ENCODE measurements at places on chromosomes 4 and X.

DNA sequence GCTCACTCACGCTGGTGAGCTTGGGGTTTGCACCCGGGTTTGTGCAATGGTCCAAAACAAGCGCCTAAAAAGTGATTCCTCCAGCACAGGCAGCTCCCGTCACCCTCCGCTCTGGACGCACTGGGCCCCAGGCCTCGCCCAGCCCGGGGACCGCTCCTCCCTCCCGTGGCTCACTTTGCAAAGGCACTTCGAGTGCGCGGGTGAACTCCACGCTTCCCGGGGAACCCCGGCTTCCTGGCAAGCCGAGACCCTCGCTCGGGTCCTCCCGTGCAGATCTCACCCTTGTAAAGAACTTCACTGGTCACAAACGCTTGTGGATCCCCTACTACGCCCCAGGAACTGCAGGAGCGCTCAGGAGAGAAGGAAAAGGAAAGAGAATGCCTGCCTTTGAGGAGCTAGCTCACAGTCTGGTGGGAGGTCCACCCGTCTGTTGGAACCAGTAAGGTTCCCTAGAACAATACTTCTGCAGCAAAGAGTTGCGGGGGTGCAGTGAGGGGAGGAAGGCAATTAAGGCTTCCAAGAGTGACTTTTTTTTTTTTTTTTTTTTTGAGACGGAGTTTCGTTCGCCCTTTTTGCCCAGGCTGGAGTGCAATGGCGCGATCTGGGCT lies at the start of gene CTPS2:
Gene CTPS2, minus strand, starts transcription at position 122 of the 608 bp plus-strand sequence. CDS start 9,767 bp downstream, outside the sequence.
- DNase-seq: peak; percentile 23

- DNase-seq: no peak
Observed at GRCh38 chr4:5724377-5724776, 13.4 kb downstream of the EVC start.

GRCh38 chr4:183154701-183155391 lies 55.8 kb downstream of the WWC2 start:
- DNase-seq: no peak

DNA sequence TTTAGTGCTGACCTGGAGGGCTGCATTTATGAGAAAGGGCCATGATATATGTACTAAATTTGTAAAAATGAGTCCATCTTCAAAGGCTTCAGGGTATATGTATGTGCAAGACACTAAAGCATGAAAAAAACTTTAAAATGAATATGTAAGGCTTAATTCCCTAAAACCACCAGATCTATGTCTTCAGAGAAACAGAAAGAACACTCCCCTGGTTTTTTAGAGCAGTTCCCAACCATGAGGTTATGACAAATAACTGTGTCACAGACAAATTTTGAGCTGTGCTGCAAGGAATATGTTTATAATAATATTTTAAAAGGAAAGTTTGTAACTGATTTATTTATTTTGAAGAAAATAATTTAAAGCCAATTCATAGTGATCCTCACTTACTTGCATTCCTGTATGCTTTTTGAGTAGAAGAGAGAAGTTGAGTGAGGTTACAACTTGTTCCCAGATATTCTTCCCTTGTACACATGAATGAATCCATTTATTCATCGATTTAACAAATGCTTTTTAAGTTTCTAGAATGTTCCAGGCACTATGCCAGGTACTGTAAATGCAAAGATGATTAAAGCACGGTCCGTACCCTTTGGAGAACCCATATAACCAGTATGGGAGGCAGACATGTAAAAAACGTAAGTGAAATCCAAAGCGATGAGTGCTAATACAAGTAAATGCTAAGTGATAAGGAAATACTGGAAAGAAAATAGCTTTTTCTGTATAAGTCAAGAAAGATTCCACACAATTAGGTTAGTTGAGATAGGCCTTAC lies 295.2 kb upstream of the DIAPH2 start:
- DNase-seq: no peak

DNA sequence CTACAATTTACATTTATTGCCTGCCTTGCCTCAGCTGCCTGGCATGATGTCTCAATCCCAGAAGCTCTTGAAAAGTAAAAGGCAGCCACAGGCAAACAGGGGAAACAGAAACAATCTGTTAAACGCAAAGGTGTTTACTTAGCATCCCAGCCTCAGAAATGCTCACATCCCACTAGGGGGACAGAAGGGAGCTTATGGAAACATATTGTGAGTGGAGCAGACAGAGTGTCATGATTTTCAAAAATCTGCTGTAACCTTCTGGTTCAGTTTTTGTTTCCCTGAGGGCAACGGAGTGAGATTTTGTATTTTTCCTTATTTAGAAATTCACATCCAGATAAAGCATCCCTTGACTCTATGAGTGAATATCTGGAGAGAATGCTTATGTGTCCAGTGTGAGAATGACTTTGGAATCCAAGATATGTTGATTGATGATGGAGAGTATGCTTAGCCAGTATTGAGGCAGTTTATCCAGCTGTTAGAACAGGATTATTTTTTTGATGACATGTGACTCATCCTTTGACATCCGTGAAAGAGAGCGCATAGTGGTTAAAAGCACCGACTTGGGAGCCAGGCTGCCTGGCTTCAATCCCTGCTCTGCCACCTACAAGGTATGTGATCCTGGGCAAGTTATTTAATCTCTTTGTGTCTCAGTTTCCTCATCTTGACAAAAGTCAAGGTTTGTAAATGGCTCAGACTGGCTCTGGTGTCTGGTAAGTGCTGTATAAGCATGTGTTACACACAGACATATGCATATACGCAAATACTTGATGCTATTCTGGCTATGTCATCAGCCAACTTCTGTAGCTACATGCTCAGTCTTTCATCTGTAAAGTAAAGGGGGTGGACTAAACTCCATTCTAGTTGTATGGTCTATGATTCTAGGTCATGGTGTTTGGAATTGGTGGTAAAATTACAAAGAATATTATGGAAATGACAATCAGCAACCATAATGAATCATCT lies 381.2 kb downstream of the RAPGEF2 start:
- no peak for DNase-seq

DNA sequence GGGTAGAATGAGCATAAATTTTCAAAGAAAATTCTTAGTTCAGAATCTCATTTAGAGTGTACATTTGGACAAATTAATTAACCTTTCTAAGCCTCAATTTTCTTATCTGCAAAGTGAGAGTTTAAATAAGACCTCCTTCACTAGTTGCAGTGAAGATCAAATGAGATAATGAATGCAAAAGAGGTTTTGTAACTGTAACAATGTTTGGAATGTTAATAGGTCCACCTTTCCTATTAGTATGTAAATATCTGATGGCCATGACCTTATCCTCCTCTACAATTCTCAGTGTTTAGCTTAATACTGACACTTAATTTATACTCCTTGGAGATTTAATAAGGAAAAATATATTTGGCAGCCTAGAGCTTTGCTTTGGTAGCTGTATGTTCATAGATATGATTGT lies 138.8 kb downstream of the GABRG1 start:
- DNase-seq: no peak

GRCh38 chr4:128191115-128191781 lies 96.4 kb downstream of the PGRMC2 start:
- peak; percentile 70 for DNase-seq

DNA sequence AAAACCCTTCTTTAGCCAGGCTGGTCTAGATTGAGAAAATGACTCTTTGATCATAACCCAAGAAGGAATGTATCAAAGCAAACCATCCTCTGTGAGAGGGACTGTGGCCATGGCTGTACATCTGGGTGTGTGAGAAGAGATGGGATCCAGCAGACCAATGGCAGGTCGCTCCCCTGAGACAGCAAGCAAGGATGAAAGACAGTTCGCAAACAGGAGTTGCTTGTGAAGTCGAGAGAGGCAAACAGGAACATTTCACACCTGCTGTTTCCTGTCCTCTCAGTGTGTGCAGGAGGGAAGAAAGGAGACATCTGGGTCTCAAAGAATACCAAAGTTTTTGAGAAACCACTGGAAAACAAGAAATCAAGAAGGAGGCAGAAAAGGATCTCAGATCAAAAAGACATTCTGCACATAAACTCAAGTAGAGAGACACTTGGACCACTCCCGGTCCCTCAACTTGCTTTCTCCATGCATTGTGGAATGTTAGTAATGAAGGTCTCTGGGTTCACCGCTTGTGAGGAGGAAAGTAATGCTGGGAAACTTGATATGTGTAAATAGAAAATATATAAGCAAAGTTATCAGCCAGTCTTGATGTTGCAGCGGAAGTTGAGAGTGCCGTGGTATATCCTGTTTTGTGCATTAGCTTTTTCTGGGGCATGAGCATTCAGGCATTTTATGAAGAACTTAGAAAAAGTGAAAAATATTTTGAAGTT lies 327.5 kb downstream of the BMPR1B start:
- no peak for DNase-seq

- DNase-seq: no peak
Observed at GRCh38 chrX:41946989-41947612, 23.7 kb upstream of the CASK start.

DNA sequence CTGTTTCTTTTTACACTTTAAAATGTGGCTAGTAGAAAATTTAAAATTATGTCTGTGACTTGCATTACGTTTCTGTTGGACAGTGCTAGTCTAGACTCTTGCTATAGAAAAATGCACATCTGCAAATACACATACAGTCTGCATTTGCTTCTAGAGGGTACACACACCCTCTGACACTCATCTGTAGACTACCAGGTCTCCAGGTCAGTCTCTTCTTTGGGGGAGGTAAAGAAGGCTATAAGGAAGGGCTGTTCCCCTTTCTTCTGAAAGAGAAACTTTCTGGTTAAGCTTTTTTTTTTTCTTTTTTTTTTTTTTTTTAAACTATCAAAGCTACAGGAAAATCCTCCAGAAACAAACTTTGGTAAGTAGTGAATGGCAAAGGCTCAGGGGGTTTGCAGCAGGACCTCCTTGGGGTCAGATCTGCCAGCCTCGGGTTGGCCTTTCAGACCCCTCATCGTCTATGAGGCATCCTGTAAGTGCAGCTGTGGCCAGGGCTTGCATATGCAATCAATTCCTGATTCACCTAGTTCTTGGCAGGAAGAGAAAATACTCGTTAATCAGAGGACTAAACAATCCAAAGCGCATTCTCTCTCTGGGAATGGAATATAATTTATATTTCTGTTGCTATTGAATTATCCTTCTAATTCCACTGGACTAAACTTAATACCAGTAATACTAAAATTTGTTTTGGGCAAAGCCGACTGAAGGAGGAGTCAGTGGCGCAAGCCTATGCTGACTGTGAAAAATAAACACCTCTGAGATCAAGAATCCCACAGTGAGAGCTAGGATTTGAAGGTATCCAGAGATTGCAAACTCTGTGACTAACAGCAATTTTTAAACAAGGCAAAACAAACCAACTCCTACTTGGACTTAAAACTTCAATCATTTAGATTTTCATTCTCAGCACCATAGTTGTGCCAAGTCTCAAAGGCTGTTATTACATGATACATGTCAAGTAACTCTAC lies 109.3 kb upstream of the TBC1D9 start:
- no peak for DNase-seq

DNA sequence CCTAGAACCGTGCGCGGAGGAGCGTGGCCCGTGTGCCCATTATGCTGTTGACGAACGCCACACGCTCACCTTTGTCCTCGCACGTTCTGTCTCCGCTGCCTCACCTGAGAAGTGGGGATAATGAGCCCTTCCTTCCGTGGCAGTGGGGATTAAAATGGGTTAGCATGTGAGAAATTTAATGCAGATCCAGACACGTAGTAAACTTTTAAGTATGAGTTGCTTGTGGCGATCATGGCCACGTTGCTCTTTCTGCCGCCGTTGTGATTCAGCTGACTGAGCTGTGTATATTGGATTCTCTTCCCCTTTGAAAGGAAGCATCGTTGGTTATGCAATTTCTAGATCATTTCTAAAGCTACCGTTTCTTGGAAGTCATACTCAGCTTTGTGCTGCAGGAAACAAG lies 16.5 kb downstream of the TBC1D14 start:
- DNase-seq: peak; percentile 52

All from CD4-positive, alpha-beta T cell treated with Interferon alpha-2 for 1 hour (primary cell).